ENCODE measurements at places on chromosomes 2 and 18.

DNA sequence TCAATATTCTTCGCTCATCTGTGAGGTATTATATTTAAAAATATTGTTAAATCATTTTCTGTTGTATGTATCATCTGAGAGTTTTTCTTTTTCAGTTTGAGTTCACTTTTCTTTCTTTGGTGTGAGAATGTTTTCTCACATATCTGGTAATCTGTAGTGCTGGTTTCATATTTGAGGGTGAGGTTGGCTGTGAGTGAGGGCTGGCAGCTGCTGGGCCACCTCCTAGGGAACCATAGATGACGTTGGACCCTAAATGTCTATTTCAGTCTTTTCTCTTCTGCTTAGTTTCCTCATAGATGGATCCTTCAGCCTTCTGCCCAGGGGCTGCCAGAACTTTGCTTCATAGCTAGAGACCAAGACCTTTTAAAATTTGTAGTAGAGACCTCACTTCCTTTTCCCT, 33.5 kb downstream of the MGAT5 start:
- DNase-seq: no peak

- no peak for DNase-seq
These were observed 777.5 kb upstream of the ID2 start for GRCh38 chr2:7904319-7904718.

DNA sequence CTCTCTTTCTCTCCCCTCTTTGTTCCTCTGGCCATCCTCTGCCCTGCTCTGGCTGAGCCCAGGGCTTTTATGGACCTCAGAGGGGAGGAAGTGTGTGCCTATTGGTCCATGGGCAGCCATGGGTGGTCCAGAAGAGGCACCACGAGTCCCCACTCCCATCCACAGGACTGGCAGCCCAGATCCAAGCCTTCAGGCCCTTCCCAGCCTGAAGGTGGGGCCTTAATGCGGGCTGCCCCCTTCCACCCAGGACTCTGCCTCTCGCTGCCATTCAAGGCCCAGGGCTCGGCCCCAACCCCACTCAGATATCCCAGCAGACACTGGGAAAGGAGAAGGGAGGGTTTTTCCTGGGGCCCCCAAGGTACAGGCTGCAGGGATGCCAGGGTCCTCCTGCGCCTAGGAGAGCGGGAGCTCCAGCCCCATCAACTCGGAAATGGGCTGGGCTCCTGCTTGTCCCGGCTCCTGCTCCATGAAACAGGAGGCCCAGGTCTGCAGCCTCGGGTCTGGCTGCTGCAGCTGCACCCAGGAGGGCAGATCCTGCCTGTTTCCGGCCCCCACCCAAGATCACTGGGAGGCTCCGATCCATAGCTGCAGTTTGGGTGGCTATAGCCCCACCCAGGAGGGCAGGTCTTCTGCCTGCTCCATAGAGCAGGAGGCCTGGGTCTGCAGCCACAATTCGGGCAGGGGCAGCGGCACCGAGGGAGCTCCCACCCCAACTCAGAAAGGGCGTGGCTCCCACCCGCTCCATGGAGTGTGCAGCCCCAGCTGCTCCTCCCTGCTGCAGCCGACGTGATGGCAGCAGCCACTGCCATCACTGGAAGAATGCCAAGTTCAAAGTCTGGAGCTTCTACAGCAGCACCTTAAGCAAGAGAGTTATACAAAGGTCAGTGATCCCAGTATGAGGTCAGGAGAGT, 116.6 kb upstream of the RBBP8 start:
- no peak for DNase-seq

GRCh38 chr2:236875906-236876505, 209.7 kb upstream of the COPS8 start:
- DNase-seq: no peak

Data from esophagus squamous epithelium (tissue), 5 donors.